Stimulated activated CD4-positive, alpha-beta T cell treated with anti-CD3 and anti-CD28 coated beads, Interleukin-4, amount 100 ng/mL, for 24 hours (primary cell): ENCODE measurements at places on chromosomes 11 and 22.

DNA sequence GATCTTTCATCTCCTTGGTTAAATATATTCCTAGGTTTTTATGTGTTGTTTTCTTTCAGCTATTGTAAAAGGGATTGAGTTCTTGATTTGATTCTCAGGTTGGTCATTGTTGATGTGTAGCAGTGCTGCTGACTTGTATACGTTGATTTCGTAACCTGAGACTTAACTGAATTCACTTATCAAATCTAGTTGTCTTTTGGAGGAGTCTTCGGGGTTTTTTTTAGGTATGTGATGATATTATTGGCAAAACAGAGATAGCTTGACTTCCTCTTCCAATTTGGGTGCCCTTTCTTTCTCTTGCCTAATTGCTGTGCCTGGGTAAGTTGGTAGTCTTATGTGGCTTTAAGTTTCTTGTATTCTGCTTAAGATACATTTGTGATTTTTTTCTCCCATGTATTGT lies 52.8 kb downstream of the CBL start:
- DNase-seq: no peak

DNA sequence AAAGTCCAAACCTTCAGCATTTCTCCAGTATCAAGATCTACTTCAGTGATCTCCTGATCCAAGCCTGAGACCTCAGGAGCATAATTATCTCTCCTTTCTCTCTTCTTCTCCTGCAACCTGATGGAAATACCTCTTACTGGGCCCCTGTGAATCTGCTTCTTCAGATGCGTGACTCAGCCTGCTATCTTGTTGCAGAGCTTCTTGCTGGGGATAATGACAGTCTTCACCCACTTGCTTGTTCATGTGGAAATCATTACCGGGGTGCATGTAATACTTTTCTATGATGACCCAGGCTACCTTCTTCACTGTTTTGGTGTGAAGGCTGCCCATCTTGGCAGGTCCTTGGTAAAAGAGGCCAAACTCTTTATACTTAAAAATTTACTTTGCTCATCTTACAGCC lies 140.0 kb upstream of the POU2AF2 start:
- no peak for DNase-seq

- no peak for DNase-seq
These were observed 32.2 kb upstream of the APOA1 start for GRCh38 chr11:116869610-116870009.

DNA sequence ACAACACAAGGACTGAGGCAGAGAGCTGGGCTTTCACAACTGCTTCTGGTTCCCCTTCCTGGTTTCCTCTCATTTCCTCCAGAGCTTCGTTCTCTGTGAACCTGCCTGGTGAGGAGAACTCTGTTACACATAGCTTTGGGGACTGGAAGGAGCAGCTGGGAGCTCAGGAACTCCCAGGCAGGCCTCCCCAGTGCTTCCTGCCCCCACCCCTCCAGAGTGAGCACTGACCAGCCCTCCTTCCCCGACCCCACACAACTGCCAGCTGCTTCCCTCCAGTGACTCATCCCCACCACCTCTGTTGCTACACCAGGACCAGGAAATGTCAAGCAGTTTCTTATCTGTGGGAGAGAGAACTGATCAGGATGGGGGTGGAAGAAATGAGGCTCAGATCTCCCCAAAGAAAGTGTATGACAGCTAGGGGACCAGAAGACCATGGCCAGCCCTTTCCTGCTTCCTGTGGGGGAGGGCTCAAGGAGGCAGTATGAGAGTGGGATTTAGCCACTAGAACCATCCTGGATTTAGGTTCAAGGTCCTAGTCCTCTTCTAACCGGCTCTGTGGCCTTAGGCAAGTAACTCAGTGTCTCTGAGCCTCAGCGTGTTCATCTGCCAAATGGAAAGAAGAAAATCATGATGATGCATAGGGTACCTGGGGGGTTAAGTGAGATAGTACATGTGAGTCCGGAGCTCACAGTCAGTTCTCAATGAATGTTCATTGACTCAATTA lies 4.5 kb upstream of the TP53I11 start:
- DNase-seq: no peak

DNA sequence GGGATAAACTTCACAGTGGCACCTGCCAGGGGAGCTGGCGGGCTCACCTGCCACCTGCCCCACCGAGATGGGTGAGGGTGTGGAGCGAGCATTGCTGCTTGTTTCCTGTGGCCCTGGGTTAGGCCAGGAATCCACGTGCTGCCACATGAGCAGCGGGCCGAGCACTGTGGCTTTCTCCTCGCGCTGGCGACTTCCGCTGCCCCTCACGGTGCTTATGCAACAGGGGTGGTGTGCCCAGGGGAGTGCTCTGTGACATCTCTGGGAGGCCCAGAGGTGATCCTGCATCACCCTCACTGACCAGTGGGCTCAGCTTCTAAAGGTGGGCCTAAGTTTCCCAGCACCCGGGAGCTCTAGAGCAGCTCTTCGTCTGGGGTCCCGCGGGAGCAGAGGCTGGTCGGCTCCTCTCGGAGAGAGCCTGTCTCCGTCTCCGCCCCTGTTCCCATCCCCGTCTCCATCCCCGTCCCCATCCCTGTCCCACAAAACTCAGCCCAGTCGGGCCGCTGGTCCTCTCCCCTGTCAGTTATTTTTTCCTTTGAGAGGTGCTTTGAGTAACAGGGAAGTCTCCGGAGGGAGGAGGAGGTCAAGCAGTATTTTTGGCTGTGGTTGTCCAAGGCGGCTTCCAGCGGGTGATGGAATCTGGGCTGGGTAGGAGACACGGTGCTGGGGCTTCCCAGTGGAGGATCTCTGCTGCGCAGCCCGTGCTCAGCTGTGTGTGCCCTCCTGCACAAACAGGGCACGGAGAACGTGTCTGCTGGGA lies 42.5 kb downstream of the AP2A2 start:
- DNase-seq: no peak

GRCh38 chr11:92500453-92500852 lies 275.8 kb downstream of the FAT3 start:
- no peak for DNase-seq

DNA sequence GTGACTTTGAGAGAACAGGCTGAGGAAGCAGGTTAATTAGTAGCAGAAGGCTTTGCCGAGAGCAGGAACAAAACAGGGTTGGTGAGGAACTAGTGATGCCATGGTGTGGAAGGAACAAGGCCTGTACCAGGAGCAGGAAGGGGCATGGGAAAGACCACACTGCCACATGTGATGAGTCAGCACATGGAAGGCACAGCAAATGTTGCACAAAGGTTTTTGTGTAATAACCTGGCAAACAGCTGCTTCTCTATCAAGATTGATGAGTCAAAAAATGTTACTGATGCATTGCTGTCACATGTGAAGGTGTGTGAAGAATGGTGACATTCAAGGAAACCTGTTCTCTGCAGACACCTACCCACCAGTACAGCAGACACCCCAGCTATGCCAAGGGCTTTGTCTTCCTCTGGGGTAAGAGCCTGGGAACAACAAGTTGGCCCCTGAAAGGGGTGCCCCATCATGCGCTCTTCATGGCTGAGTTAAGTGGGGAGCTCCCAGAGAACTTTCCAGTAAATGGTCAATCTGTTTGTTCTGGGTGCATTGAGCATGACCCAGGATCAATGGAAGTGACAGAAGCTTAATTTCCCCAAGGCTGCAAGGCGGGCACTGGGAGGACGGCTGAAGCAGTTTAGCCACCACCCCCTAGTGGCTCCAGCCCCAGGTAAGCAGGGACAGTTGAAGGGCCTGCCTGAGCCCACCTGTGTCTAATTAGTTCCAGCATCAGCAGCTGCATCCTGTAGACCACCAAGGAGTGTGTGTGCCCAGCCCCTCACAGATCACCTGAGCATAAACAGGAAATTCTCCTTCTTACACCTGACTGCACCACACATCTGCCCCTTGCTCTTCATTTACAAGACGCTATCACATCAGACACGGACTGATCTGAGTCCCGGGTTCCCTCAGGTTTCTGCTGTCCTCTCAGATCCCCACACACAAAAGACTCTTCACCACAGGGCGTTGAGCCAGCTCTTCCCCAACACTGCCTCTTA lies 47.6 kb downstream of the GGTLC2 start:
- no peak for DNase-seq

GRCh38 chr11:1129143-1129610 lies 28.6 kb upstream of the MUC5AC start:
- DNase-seq: no peak

- no peak for DNase-seq
These were observed 35.9 kb upstream of the HORMAD2 start for GRCh38 chr22:30044369-30044768.

DNA sequence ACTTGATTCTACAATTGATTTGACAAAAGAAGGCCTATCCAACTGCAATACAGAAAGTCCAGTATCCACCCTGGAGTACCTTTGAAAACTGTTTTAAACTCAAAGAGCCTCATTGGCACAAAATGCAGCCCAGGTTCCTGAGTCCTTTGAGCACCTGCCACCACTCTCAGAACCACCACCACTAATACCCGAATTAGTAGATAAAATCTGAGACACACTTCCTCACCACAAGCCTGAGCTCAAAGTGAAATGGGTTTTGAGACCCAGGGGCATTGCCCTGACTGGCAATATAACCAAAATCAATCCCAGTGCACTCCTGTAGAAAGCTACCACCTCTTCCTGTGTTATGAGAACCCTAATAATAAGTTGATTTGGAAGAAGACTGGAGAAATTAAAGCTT lies 215.7 kb downstream of the CSNK2A3 start:
- no peak for DNase-seq

- peak; percentile 32 for DNase-seq
These were observed 27.6 kb upstream of the TOLLIP start for GRCh38 chr11:1336836-1337646.

GRCh38 chr11:47843361-47844055 lies 4.6 kb downstream of the NUP160 start:
- no peak for DNase-seq

GRCh38 chr11:115498354-115498753 lies 5.9 kb downstream of the CADM1 start:
- no peak for DNase-seq

DNA sequence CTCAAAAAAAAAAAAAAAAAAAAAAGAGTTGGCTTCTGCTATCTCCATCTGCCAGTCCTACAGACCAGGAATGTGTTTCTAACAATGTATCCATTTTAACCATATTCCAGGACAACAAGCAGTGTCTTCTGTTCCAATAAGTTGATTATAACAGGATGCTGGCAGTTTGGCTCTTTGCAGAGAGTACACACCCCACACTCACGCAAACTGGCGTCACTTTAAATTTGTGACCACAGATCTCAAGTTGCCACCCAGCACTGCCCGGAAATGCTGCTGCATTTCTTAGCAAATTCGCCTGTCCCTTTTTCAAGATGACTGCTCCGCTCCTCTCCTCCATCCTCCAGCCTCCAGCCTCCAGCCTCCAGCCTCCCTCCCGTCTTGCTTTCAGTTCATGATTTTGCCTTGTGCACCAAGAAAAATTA lies 44.3 kb downstream of the SCGB1A1 start:
- no peak for DNase-seq

- DNase-seq: no peak
These were observed 24.1 kb downstream of the KCNE3 start for GRCh38 chr11:74443071-74443864.

- DNase-seq: no peak
These were observed 96.3 kb downstream of the APIP start for GRCh38 chr11:34819740-34820482.

DNA sequence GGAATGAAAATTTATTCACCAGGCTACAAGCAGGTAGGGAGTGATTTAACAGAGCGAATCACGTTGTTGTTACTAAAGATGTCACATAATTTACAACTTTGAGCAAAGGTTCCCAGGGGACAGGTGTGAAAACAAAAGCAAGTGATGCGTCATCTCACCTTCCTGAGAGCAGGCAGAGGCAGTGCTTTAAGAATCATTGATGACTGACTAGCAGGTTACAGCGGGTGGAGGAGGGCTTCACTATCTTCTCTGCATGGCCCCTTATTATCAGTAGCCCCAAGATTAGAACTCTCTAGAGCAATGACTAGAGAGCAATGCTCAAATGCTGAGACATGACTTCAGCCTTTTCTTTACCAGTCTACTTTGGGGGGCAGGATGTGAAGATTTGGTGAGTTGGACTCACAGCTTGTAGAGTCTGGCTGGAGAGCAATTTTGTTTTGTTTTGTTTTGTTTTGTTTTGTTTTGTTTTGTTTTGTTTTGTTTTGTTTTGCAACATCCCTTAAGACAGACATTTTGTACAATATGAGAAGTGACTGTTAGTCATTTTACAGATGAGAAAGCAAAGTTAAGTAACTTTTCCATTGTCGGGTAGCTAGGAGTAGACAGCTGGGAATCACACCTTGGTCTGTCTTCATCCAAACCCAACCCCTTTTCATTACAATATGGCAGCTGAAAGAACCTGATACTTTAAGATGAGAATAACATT lies 84.8 kb downstream of the SLC1A2 start:
- DNase-seq: no peak

DNA sequence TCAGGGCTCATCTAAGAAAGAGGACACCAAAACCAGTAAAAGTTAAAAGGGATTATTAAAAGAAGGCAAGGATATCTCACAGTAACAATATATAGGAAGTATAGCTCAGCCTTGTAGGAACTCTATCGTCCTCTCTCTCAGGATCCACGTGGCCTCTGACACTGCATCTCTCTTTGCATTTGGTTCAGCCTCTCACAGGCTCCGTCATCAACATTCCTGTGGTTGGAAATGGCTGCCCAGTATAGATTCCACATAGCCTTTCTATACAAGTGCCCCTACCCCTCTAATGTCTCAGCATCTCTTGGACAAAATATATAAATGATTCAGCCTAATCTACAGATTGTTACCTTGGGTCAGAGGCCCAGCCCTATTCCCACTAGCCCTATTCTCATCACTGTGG lies 101.3 kb upstream of the DBX1 start:
- no peak for DNase-seq

DNA sequence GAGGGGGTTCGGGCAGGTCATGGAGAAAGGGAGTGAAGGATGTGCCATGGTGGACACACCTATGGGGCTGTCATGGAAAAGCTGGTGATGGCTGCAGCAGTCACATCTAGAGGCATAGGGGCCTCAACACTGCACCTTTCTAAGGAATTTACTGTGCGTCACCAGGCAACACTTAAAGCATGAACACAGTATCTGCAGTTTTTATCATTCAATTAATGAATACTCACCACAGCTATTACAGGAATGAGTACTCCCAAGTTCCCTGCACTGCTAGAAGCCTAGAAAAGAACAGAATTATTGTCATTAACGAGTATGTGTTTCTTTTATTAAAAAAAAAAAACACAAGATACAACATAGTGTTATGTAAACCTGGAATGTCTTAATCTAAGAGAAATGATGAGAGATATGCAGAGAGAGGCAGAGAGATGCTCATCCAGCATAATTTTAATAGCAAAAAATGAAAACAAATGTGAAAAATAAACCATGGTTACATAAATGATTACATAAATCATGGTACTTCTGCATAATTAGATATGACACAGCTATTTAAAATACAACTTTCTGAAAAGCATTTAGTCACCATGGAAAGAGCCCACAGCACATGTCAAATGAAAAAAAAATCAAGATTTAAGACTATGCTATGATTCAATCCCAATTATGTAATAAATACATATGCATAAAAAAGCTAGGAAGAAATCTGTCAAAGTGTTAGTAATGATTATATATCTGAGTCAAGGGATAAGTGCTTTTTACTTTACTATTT lies 19.2 kb downstream of the SERPIND1 start:
- DNase-seq: no peak
